ENCODE measurements at places on chromosomes 6 and 20. TPM values are rescaled to one million over a fixed set of nuclear protein-coding genes. Genes with fewer than 3 reads are reported as not detected.
A peak's percentile ranks its signal among the peaks of the same experiment; 100 is the strongest.

ZNF133 gene
- total RNA-seq, result 4.2 TPM

SIRPD gene
- not detected for total RNA-seq

DNA sequence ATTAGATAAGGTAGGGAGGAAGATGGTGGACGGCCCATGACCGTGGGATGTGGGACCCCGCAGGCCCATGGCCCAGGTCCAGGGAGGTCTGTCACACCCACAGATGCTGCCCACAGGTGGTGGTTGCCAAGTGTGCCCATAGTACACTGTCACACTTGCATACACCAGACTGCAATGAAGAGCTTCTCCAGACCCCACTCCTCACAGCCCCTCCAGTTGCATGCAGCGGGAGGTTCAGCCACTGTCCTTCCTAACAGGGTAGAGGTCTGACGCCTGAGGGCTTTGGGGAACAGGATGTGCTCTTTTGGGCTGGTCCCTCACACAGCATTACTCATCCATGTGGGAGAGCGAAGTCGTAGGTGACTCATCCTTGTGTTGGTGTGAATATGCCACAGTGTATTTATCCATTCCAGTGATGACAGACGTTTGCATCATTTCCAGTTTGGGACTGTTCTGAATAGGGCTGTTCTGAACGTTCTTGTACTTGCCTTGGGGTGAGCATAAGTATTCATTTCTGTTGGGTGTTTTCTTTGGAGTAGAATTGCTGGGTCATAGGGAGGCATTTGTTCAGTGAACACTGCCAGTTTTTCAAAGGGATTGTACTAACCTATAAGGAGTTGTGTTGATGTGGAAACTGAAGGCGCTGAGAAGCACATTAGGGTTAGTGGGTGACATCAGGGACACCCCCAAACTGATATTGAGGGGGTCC, 10.1 kb upstream of the PYGB start:
- peaks cover 28% of the 10 kb centered on the region for H3K27me3 ChIP-seq
- H3K27ac ChIP-seq, result peak overlapping the region; percentile 92
- H3K4me3 ChIP-seq, result peak overlapping the region; percentile 54
- peaks cover 3% of the 10 kb centered on the region for H3K36me3 ChIP-seq
- DNase-seq, result peak; percentile 77

DNA sequence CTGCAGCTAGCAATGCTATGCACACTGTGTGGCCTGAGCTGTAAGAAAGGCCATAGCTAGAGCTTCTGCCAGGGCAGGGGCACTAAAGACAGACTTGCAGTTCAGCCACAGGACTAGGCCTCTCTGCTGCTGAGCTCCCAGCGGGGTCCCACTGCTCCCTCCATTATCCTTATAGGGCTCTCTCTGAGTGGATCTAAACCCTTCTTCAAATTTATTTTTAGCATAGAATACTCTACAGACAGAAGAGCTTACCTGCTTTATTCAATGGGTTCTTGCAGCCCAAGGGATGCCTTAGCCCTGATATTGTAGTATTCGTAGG, 100.9 kb upstream of the MLN start:
- no peak for DNase-seq
- no peaks in the 10 kb centered on the region for H3K27me3 ChIP-seq
- peaks cover 49% of the 10 kb centered on the region for H3K4me1 ChIP-seq
- H3K4me3 ChIP-seq, result peak overlapping the region; percentile 15

- no peak for DNase-seq
- no peaks in the 10 kb centered on the region for H3K36me3 ChIP-seq
- no peak overlapping the region for H3K27ac ChIP-seq
- peaks cover 6% of the 10 kb centered on the region for H3K27me3 ChIP-seq
Measured at GRCh38 chr6:114055349-114055748, 84.4 kb upstream of the HDAC2 start.

DNA sequence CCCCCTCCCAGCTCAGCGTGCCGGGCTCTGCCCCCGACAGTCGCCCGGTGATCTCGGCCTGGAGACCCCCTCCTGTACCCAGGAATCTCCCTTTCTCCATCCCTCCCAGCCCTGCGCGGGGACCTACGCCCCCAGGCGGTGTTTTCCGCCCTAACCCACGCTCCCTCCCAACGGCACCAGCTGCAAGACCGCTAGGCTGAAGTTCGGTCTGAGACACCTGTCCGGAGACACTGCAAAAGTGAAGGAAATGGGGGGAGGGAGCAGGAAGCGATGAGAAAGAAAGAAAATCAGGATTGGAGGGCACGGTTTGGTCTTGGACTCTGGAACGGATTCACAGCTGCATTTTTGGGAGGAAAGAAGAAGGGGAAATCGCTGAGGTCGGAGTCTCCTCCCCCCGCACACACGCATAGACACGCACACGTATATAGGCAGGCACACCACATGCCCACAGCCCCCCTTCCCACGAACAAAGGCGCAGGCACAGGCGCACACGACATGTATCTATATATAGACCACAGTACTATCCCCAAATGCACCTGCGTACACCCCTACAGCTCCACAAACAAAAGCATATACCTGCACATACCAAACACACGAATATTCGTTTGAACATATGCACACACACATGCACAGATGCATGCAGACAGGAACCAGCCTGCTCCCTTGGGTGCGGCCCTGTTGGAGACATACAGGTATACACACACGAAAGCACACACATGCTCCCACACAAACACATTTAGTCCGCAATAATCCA, 1.0 kb downstream of the SLC32A1 start:
- H3K4me3 ChIP-seq, result no peak overlapping the region
- H3K27ac ChIP-seq, result no peak overlapping the region
- no peak for DNase-seq
- H3K4me1 ChIP-seq, result peaks cover 44% of the 10 kb centered on the region
- peaks cover 3% of the 10 kb centered on the region for H3K36me3 ChIP-seq
- peaks cover 97% of the 10 kb centered on the region for H3K27me3 ChIP-seq
